Mammary microvascular endothelial cell (primary cell): ENCODE measurements at places on chromosomes 2 and 18. TPM values are rescaled to one million over a fixed set of nuclear protein-coding genes. Genes with fewer than 3 reads are reported as not detected.

The CTAGE1 gene
- total RNA-seq: not detected in 2 replicates

The REG1B gene
- not detected in 2 replicates for total RNA-seq

The PROC gene
- not detected in 2 replicates for total RNA-seq

The GPC1 gene
- 28.7 and 33.0 TPM in 2 replicates for total RNA-seq

The ATOH8 gene
- 15.4 and 17.1 TPM in 2 replicates for total RNA-seq
